ENCODE measurements at places on chromosomes 6 and 20.

DNA sequence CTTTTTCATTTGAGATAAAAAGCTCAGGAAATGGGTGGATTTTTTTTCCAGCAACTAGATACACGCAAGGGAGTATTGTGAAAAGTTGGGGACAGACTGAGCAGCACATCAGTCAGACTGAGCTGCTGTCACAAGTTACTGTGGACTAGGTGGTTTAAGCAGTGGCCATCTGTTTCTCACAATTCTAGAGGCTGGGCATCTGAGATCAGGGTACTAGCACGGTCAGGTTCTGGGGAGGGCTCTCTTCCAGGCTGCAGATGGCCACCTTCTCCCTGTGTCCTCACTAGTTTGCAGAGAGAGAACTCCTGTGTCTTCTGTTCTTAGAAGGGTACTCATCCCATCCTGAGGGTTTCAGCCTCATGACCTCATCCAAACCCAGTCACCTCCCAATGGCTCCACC is 178.3 kb downstream of the SYNDIG1 start:
- DNase-seq: no peak

DNA sequence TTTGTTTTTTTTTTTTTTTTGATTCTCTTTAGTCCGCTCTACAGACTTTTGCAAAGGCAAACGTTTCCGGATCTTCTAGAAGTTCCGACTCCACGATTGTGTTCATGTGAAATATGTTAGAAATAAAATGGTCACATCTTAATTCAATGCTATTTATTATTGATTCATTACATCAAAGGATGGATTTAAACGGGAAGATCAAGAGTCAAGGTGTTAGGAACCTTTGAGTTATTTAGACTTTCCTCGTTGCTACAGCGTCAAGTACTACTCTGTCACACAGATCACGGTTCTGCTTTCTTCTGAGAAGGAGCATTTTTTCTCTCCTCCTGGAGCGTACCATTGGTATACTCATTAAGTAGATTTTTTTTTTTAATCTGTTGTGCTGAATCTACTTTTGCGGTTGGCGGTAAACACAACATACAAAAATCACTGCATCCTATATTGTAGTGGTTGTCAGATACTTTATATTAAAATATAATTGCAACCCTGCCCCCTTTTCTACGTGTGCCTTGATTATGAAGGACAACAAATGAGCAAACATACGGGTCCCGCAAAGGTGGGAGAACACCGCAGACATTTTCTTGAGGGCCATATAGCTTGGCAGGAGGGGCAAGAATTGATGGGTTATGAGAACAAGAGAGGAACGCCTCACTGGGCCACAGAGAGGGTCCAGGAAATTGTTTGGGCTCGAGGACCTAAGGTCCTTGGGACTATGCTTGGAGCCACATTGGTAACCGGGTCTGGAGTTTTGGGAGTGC is 17.5 kb downstream of the HMGN4 start:
- no peak for DNase-seq

DNA sequence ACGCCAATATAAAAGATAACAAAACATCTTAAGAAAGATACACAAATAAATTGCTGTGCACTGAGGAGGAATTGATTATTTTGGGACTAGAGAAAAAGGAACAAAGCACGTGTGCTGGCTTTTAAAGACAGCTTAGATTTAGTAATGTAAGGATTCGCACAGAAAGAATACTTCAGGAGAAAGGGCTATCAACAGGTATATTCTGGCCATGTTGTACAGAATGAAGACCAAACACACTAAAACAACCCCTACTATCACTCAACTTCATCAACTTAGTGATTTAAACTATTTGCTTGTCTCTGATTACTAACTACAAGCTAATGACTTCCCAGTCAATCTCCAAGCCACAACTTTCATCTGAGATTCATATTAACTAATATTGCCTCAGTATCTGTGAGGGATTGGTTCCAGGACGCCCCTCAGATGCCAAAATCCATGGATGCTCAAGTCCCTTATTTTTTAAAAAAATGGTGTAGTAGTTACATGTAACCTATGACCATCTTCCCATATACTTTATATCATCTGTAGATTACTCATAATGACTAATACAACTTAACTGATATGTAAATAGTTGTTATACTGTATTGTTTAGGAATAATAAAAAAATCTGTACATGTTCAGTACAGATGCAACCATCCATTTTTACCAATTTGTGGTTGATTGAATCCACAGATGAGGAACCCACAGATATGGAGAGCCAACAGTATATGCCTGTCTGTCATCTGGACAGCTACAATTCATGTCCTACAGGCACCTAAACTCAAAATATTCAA is 4.5 kb downstream of the DEK start:
- DNase-seq: no peak

DNA sequence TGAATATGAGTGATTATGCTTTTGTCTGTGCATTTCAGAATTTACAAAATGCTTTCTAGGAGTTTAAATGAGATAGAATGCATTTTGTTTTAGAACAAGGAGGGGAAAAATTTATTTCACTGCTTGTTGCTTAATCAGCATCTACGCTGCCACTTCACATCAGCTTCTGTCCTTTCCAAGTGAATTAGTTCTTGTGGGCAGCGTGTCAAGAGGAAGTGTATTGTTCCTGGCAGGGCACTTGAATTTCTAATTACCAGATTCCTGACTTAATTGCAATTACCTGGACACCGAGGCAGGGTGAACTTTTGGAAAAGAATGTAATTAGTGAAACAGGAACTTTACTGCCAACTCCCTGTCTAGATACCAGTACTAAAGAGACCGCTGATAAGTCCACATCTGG is 263.5 kb downstream of the TMEM242 start:
- no peak for DNase-seq

DNA sequence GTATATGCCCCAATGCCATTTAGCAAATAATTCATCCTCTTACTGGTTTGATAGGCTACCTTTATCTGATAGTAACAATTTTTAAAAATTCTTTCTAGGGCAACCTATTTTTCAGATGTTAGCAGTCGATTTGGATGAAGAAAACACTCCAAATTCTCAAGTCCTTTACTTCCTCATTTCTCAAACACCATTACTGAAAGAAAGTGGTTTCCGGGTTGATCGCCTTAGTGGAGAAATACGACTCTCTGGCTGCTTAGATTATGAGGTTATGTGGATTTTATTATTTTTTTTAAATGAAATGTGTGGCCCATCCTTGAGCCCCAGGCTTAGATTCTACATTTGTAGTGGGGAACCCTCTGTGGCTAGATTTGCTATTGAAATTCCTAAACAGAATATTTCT is 26.3 kb downstream of the CDH26 start:
- no peak for DNase-seq

Data from LNCaP clone FGC (cell line).